ENCODE measurements at places on chromosomes 4 and X.

- no peak for DNase-seq
These were observed 1750.0 kb downstream of the PCDH7 start for GRCh38 chr4:32470087-32470585.

GRCh38 chr4:100843910-100844309 lies 326.1 kb upstream of the EMCN start:
- DNase-seq = no peak

DNA sequence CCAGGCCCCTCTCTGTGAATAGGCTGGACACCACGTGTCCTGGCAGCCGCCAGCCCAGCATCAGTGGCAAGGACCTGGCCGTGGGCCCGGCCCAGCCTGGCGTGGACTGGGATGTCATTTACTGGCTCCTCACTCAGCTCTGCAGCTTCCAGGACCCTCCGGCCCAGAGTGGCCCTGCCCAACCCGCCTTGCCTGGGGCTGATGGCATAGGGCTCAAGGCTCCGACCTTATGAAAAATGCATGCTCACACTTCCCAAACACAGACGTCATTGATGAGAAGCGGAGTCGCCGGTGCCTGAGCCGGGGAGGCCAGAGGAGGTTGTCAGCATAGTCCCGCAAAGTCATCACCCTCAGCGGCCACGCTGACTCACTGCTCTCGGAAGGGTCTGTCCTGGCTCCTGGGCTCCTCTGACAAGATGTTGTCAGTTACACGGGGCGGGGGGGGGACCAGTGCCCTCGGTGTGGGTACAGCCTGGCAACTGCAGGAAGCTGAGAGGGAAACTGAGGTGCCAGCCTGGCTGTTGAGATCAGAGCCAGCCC lies 14.3 kb downstream of the CFAP99 start:
- no peak for DNase-seq

DNA sequence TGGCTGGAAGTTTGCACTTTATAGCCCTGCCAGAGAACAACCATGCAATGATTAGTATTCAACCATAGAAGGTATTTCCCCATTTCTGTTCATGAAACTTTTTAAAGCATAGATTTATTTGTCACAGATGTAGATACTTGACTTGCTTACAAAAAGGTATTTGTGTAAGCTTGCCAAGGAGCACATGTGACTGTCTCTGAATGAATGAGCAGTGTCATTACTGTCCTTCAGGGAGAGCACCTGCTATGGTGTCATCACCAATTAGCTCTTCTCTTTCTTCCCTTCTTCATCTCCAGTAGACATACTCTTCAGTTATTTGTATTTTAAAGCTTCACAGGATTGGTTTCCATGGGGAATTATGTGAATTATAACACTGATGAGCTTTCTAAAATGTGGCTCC lies 1064.7 kb upstream of the GRIA3 start:
- DNase-seq = no peak

- peak; percentile 11 for DNase-seq
These were observed 1.4 kb downstream of the UGT8 start for GRCh38 chr4:114599903-114600552.

GRCh38 chr4:88429401-88429800 lies 27.5 kb upstream of the HERC5 start:
- DNase-seq = no peak

DNA sequence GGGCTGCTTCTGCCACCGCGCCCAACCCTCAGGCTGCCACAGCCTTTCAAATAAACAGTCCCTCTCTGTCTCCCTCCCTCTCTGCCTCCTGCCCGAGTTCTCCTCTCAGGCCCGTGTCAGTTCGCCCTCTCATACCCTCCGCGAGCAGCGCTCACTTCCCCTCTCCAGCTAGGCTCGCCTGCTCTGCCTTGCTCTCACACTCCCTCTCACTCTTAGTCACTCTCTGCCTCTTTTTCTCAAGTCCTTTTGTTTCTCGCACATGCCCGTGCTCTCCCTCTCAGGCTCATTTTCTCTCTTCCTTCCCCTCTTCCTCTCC lies 3.2 kb downstream of the EFNB1 start:
- DNase-seq = no peak

GRCh38 chr4:90824266-90825150 lies 697.3 kb downstream of the CCSER1 start:
- DNase-seq = no peak

DNA sequence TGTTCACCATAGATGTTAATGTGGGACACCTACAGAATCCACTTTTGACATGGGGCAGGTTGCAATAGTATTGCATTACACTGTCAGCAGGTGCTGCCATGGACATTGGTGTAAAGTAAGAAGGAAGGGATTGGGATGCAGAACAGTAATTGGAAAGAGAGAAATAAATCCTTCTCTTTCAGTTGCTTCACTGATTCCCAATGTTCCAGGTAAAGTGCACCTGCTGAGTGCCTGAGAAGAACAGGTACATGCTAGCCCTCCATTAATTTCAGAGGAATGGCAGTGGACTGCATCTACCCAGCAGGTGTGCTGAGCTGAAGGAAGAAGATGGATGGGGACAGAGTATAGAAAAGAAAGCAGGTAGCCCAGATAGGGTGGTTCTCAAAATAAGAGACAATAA lies 248.5 kb downstream of the TENM3 start:
- DNase-seq = no peak

GRCh38 chr4:174005422-174005821 lies 278.0 kb downstream of the FBXO8 start:
- DNase-seq = no peak

DNA sequence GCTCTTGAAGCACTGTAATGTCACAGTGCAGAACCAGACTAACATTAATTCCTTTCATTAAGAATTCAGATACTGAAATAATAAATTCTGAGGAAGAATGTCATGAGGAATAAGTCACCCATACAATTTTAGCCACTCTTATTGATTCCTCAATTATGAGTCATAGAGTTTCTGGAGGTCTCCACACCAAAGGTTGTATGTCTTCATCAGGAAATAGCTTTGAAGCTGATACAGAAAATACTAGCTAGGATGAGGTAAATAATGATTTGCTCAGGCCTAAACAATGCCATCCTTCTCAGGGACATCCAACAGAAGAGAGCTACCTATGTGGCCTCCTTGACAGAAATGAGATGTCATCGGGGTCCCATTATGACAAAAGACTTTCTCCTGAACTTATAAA lies 238.8 kb downstream of the OR13H1 start:
- DNase-seq = no peak

DNA sequence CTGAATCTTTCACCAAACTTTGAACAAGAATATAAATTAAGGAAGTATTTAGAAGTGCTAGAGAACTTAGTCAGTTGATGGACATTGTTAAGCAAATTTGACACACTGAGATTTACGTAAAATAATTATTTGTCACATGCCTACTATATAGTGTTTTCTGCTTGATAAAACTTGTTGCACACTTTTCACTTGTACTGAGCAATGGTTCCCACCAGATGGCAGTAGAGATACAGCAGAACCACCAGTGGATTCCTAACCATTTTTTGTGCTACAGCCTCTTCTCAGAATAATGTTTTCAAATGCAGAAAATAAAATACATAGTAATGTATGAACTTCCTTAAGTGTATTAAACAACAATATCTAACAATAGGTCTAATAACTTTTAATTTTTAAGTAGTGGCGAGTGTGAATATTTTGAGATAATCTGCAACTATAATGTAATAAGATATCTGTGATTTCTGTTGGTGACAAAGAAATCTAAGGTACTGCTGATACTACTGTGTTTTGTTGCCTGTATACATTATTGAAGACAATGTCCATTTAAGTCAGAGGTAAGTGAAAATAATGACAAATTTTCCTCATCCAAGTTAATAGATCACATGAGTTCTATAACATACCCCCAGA lies 81.2 kb downstream of the APOOL start:
- DNase-seq = peak; percentile 23

GRCh38 chr4:99945718-99946355 lies 581 bp downstream of the DNAJB14 start:
- peak; percentile 38 for DNase-seq

DNA sequence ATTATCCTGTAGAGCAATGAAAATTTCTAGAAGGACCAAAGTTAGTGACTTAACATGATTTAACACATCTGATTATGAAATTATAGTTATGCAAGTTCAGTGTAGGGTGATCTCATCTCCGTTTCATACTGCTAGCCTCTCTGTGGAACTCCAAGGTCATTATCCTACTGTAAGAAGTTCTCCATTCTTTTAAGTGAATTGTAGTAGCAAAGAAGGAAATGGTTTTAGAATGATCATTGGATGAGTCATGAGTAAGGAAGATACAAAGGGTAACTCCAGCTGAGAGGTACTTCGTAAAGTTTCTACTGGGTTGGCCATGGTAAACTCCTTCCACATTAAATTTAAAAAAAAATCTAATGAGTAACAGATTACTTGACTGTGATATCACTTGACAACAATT lies 215.0 kb upstream of the GIMD1 start:
- DNase-seq = no peak

DNA sequence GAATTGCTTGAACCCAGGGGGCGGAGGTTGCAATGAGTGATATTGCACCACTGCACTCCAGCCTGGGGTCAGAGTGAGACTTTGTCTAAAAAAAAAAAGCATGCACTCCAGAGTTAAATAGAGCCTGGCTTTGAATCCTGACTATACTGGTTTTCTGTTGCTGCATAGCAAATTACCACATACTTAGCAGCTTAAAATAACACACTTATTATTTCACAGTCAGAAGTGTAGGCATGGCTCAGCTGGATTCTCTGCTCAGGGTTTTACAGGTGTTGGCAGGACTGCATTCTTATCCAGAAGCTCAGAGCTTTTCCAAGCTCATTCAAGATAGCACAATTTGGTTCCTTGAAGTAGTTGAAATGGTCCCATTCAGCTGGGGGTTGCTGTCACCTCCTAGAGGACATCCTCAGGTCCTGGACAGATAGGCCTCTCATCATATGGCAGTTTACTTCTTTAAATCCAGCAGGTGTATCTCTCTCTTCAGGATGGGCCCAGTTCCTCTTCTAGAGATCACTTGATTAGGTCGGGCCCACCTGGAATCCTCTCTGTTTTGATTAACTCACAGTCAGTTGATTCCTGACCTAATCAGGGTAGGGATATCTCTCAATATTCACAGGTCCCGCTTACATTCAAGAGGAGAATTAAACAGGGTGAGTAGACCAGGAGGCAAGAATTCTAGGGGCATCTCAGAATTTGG lies 26.8 kb downstream of the DOCK11 start:
- no peak for DNase-seq

GRCh38 chr4:118683513-118683912 lies 1.7 kb upstream of the METTL14 start:
- peak; percentile 24 for DNase-seq

DNA sequence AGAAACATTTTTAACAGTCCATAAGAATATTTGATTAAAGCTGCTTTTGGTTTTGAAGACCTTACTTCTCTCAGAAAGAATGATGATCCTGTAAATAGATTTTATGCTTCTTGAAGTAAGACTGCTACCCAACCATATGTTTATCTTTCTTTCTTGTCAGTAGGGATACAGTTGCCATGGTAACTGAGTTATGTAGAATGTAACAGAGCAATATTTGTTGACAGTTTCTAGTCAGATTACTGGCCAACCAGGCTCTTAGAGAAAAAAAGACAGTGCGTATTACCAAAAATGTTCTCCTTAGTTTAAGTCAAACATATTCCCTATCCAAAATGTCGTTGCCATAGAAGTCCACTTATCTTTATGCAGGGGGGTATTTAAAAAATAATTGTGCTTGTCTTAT lies 456.8 kb downstream of the PRR32 start:
- DNase-seq = no peak

- DNase-seq = no peak
These were observed 11.7 kb upstream of the PRPS2 start for GRCh38 chrX:12779534-12779933.

GRCh38 chrX:74520291-74520690 lies 94.1 kb downstream of the RLIM start:
- no peak for DNase-seq

DNA sequence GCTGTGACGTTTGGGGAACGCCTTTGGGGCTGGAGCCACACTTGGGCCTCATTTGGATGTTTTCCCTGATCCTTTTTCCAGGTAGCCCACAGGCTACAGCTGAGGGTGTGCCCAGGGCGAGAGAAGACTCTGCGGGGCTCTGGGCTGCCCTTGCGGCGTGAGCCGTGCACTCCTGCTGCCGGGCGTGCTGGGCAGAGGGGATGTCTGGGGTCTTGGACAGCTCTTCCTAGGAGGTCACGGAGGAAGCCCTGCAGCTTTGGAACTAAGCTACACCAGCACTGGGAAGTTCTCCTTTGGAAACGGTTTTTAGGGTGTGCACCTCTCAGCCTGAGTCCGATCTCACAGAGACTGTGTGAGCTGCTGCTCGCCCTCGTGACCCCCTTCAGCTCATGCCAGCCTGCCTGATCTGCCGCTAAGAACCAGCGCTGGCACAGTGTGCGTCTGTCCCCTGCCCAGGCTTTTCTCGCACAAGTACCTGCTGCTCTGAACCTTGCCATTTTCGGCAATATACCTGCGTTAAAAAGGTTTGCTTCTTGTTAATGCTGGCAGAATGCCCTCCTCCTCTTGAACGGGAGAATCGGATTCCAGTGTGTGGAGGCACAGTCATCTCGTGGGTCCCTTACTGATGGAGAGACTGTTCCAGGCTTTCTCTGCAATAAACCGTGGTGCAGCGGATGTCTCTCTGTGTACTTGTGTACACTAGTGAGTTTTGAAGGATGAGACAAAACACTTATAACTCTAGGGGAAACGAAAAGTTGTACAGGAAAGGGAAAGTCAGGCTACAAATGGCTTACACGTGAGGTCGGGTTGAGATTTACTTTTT lies 14.3 kb downstream of the MSANTD1 start:
- DNase-seq = peak; percentile 32

GRCh38 chr4:17619416-17620105 lies 5.1 kb downstream of the MED28 start:
- DNase-seq = no peak

DNA sequence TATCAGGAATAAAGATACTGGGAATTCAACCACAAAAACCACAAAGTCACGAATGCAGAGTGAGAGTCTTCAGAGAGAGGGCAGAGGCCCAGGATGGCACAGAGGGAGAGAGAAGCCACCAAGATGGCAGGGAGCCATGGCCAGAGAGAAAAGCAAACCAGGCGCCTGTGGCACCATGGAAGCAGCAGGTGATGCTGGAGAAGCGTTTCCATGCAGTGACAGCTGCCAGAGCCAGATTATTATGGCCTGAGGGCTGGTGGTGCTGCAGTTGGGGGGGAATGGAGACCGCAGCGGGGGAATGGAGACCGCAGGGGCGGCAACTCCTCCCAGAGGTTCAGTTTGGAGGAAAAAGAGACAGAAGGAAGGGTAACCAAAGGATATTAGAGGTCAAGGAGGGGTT lies 5.8 kb downstream of the TAFAZZIN start:
- no peak for DNase-seq

- peak; percentile 72 for DNase-seq
These were observed 70.0 kb downstream of the MGST2 start for GRCh38 chr4:139735381-139736273.

Measured in iPS-NIHi11 (cell line).